Stimulated activated CD4-positive, alpha-beta T cell treated with anti-CD3 and anti-CD28 coated beads, Interleukin-4, amount 100 ng/mL, for 24 hours (primary cell): ENCODE measurements at places on chromosomes 16 and 17.

GRCh38 chr17:33811984-33812577 is 443.0 kb upstream of the CCL2 start:
- no peak for DNase-seq

GRCh38 chr16:35525979-35526590 is 2066.7 kb downstream of the TP53TG3F start:
- no peak for DNase-seq

GRCh38 chr16:83826146-83826913 is 18.6 kb downstream of the HSBP1 start:
- DNase-seq, result peak; percentile 84

DNA sequence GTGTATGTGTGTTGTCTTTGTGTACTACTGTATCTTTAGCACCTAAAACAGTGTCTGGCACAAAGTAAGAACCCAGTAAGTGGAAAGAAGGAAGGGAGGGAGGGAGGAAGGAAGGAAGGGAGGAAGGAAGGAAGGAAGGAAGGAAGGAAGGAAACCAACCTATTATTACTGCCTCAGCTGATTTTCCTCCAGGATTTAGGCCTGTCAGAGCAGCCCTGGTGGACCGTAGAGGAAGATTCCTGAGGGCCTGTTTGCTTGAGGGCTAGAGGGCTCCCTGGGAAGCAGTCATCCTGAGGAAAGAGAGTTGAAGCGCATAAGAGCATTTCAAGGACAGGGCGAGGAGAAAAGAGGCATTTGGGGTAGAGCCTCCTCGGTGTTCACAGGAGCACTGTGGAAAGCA is 61.5 kb downstream of the WSB1 start:
- DNase-seq, result no peak

GRCh38 chr16:1102921-1103635 is 7.0 kb upstream of the C1QTNF8 start:
- peak; percentile 71 for DNase-seq

DNA sequence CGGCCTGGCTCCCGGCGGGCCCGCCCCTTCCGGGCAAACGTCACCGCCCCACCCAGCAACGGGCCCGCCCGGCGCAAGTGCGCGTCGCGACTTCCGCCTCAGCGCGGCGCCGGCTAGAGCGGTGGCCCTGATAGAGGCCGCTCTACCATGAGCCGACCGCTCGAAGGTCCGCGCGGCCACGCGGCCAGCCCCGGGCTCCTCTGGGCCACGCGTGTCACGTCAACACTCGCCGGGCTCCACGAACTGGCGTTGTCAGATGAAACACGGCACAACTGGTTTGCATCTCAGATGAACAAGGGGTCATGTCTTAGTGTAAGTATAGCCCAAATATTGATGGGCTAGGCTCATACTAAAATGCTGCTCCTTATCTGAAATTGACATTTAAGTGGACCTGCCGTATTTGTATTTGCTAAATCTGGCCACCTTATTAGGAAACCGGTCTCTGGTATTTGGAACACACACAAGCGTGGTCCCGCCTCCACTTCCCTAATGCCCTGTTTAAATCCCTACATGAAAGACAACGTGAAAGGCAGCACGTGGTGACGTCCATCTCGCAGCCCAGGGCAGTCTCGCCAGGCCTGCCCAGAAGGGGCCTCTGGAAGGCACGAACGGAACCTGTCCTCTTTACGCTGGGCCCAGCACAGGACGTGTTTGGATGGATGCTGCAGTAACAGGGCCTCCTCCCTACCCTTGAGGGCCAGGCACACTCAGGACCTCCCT is at the start of gene ZNF598:
Gene ZNF598, minus strand, starts transcription at position 31 of the 720 bp plus-strand sequence.
- DNase-seq, result peak; percentile 80

- DNase-seq, result no peak
These were observed 588 bp upstream of the SMTNL2 start for GRCh38 chr17:4583782-4584100.

GRCh38 chr16:81885976-81886586 is 107.0 kb downstream of the PLCG2 start:
- peak; percentile 14 for DNase-seq

- no peak for DNase-seq
These were observed 12.5 kb downstream of the DHODH start for GRCh38 chr16:72021043-72021442.
